RPMI7951 (cell line): ENCODE measurements at places on chromosomes 6 and 20. TPM values are rescaled to one million over a fixed set of nuclear protein-coding genes. Genes with fewer than 3 reads are reported as not detected.

GRCh38 chr6:43240950-43241349, 2.3 kb upstream of the TTBK1 start:
- no peak for DNase-seq

KCNK5 gene
- 0.10 and 0.12 TPM in 2 replicates for total RNA-seq

WFDC2 gene
- 0.78 TPM in 1 of 2 replicates, not detected in the other for total RNA-seq

SLA2 gene
- total RNA-seq = not detected in 2 replicates

DNA sequence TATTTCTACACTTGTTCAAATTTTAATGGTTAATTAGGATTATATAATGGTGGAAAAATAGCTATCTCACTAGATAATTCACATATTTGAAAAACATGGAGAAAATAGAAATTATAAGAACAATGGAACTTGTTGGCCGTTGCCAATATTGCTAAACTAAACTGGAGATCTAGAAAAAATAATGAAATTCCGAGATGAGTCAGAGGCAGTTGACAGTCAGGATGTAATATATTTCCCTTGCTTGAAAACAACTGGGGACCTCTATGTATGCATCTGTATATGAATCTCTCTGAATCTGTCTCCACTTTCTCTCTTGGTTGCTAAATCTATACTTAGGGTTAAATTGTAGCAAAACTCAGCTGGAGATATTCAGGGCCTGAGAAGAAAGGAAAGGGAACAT, 1108.2 kb upstream of the GJE1 start:
- no peak for DNase-seq

- DNase-seq = peak; percentile 84
Observed at GRCh38 chr6:136289327-136289578, 393 bp downstream of the BCLAF1 start.

CAP2 gene
- total RNA-seq = 29.5 and 35.9 TPM in 2 replicates

- DNase-seq = peak; percentile 37
Observed at GRCh38 chr6:30615958-30616810, 859 bp downstream of the PPP1R10 start.

GNAS-AS1 gene
- 1.1 TPM in 2 replicates for total RNA-seq

DNA sequence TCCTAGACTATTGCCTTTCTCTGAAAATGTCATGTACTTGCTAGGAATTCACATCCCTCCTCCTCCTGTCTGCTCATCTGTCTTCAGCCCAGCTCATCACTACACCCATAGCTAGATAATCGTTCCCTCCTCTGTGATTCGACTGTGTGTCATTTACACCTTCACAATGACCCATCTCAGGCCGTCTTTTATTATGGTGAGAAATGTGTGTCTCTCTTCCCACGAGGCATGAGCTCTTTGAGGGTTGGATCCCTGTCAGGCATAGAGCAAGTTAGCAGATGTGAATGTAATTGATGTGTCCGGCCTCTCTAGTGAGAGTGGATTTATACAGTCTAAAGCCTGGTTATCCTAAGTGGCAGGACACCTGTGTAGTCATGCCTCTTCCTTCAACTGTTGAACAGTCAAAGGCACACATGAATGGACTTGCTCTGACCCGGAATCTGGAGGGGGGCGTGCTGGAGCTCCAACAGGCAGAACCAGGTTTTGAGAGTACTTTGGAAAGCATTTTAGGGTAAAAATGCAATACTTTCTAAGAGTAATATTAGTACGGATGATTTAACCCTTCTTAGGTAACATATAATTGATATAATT, 182.1 kb downstream of the UTRN start:
- DNase-seq = no peak

TINAG gene
- total RNA-seq = not detected in 2 replicates

DNA sequence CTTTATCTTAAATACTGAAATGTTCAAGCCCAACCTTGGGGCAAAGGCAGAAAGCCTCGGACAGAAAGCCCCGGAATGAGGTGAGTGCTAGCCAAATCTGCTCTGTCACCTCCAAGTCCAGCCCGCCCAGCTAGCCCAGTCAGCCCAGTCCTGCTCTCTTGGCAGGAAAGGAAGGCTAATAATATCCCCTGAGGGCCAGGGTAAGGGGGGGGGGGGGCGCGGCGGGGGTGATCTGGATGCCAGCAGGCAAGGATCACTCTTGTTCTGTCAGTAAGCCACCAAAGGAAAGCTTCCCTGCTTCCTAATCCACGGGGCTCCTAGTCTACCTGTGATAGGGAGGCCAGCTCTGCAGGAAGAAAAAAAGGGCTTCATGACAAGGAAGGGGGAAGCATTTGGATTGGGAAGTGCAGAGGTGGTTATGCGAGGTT, 1.1 kb downstream of the NDRG3 start:
- DNase-seq = peak; percentile 68

PNPLA1 gene
- total RNA-seq = not detected in 2 replicates

DNA sequence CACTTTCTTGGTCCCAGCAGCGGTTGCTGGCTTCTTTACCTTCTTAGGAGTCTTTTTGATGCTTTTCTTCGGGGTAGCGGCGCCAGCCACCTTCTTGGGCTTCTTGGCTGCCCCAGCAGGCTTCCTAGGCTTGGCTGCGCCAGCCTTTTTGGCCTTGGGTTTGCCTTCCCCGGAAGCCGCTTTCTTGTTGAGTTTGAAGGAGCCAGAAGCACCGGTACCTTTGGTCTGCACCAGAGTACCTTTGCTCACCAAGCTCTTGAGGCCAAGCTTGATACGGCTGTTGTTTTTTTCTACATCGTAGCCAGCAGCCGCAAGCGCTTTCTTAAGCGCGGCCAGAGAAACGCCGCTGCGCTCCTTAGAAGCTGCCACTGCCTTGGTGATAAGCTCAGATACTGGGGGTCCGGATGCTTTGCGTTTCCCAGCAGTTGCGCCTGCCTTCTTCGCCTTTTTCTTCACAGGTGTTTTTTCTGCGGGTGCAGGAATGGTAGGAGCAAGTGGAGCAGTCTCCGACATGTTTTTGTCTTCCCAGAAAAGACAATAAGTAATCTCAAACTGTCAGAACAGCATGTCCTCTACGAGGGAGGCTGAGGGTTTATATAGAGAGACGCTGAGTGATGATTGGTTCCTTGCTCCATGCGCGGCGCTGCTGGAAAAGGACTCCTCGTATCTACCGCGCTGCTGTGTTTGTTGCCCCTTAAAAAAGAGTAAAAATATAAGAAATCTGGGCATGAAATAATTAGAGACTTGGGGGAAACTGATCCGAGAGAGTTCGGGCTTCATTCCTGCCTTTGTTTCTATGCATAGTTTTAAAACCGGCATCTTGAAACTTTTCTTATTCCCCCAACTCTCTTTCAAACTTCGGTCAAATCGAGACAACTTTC, 130.3 kb upstream of the BTN3A2 start:
- peak; percentile 95 for DNase-seq

ZBTB46 gene
- total RNA-seq = 3.4 and 5.8 TPM in 2 replicates

C20orf144 gene
- total RNA-seq = 0.24 and 0.39 TPM in 2 replicates

DNA sequence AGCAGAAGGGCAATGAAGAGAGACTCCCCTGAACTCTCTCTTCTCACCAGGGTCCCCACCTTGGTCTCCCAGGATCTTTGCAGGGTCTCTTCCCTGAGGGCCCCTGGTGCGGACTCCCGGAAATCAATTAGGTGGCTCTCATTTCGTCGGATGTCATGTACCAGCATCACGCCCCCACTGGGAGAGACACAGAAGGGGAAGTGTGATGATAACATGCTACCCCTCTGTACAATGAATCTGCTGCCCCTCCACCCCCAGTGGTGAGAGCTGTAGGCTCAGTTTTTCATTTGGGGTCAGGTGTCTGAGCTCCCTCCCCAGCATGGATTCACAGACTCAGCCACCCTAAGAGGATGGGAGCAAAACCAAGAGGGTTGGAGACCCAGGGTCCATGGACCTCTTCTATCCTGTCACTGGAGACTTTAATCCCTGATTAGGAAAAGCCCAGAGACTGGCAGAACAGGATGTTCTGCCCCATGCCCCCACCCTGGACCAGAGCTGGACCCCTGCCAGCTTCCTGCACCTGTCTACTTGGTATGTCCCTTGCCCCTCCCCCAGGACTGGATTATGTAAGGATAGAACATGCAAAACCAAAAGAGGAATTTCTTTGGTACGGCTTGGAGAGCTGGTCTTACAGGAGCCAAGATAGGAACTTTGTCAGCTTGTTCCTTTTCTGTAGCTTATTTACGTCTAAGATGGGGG, 11.1 kb downstream of the GGT7 start:
- DNase-seq = no peak

DNA sequence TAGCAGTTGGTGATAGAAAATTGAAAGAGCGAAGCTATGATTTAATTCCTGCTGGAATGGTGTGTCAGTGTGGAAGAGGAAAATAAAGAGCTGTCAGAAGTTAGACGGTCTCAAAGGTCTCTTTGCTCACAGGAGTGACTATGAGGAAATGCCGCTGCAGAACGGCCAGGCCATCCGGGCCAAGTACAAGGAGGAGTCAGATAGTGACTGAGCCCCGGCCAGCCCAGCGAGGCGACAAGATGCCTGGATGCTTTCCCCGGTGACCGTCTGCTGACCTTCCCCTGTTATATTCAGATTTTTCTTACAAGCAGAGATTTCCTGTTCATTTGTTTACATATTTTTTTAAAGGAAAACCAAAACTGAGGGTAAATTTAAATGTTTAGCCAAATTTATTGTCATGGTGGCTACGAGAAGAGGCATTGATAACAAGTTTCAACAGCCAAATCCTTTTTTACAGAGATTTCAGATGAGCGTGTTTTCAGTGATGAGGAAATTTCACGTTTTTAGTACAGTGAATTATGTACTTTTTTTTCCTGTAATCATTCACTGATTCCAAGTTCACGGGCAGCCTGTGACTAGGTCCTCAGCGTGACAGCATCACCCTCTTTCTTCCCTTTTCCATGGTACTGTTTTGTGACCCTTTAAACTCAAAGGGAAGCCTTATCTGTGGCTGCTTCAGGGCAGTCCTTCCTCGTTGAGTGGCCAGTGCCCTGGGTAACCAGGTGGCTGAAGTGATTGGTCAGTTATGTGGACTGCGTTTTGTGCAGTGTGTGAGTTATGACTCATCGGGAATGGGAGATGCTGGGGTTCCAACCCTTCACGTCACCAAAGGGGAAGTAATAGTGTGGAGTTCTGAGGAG, 12.6 kb downstream of the DYNLT1 start:
- DNase-seq = peak; percentile 80

EEF1A2 gene
- 14.1 and 17.6 TPM in 2 replicates for total RNA-seq

GRCh38 chr6:58073263-58073662, 755.8 kb downstream of the PRIM2 start:
- no peak for DNase-seq

DNA sequence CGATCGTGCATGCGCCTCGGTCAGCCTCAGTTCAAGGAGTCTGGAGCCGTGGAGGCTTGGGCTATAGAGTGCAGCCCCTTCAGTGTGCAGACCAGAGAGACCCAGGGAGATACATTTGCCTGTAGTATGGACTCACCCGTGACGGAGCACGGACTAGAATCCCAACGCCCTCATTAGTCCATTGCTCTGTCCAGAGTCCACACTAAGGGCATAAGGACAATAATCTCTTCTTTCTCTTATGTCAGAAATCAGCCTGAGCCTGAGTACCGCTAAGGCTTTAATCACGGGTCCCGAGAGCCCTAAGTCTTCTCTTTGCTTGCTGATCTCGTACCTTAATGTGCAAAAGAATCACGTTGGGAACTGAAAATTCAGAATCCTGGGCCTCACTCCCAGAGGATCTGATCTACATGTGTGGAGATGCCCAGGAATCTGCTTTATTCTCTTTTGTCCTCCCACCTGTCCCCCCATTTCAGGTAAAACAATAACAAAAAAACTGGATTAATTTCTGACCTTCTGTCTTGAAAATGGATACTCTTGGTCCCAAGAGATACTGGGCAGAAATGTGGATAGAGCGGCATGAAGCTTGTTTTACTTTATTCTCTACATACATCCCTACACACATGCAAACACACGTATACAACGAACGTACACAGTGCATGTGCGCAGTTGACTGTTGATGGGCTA, 671 bp downstream of the BPHL start:
- peak; percentile 42 for DNase-seq

DNA sequence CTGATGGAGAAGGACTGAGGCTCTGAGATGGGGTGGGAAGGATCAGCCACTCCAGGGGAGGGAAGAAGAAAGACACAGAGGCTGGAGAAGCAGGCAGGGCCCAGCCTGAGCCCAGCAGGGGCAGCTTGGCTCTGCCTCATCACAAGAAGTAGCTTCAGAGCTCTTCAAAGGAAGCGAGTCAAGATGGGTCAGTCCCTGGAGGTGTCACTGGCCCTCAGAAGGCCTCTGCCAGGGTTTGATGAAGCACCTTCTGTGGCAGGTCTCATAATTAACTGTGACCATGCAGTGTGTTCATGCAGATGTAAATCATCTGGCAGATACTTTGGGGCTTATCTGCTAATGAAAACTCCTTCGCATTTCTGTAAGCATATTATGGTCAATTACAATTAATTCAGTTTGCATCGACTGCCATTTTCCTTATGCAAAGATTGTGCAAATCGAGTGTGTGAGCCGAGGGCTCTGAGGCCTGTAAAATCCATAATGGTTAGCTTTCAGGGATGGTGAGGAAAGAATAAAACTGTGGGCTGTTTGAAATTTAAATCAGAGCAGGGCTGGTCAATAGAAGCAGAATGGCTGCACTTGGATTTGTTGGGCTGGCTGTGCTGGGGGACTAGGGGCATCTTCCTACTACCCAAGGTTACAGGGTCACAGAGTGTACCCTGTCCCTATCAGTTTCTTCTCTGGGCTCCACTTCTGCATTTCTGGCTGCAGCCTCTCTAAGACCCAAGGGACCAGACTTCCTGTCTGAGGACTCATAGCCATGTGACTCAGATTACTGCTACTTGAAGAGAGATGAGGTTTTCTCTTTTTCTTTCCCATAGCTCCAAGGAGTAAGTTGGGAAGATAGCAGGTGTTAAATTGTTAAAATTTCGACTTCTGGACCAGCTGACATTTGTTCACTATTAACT, 376.6 kb downstream of the DHX35 start:
- no peak for DNase-seq

DNA sequence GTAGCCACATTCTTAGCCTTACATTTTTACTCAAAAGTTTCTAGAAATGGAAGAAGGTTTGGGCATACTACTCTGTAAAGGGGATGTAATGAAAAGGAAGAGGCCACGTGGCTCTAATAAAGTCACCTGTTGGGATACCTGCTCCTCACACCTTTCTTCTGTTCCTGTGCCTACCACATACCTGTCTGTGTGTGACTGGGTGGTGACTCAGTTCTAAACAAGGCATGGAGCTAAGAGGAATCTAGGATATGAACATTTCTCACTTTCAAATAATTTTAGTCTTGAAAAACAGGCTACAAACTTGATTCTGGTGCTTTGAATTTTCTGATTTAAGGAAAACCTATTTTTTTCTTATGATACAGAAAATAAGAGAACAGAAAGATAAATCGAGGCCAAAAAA, 363.6 kb downstream of the RFPL4B start:
- DNase-seq = no peak
